ENCODE measurements at places on chromosomes 7 and 10. TPM values are rescaled to one million over a fixed set of nuclear protein-coding genes. Genes with fewer than 3 reads are reported as not detected.

- no peak for DNase-seq
These were observed 43.3 kb downstream of the MEOX2 start for GRCh38 chr7:15643000-15643705.

DNA sequence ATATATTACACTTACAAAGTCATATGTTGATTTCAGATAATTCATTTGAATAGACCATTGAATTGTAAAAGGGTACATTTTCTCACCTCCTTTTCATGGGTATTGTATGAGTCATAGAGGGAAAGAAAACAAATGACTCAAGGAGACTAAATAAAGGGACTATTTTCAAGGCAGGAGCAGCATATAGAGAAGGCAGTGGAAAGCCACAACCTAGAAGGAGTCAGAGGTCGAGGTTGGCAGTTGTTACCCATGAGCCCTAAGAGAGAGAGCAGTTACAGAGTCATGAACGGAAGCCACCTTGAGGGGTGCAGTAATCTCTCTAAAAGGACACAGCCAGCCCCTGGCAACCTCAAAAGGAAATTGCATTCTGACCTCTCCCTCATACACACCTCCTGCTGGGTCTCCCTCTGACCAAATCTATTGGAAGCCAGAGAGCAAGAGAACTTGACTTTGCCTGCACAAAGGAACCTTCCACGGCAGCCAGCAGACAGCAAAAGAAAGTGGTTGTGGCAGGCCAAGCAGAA, 137.9 kb downstream of the GRM8 start:
- DNase-seq: no peak

DNA sequence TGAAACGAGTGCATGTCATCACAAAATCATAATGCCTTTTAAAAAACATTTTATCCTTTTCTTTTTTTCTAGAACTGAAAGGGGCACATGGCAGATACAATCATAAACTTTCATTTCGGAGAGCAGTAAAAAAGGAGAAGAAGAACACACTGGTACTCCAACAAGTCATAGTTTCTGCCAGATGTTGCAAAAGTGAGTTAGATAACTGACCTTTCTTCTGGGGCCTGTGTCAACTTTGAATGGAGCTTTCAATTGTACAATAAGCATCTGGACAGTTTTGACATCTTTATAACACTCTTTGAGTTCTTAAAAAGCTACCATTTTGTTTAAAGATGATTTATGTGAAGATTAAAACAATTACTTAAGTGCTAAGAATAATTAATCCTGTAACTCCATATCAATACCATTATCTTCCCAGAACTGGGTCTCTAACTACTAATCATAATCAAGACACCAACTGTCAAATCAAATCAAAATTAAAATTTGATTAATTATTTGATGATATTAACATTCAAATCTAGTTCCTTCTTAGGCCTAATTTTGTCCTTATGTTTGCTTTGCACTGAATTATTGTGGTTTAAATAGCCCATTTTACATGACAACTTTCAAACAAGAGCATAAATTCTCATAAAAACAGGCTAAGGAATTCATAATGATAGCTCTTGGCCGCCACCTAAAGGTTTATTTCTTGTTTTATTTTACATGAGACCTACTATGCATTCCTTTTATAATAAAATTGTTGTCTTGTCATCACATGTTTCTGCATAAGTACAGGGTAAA, 19.5 kb upstream of the ITGB8 start:
- no peak for DNase-seq

GRCh38 chr10:47257396-47258120, 42.4 kb upstream of the GDF10 start:
- DNase-seq: no peak

GRCh38 chr7:142188154-142188553, 69.7 kb downstream of the PRSS58 start:
- no peak for DNase-seq

MYPN gene
- polyA plus RNA-seq: 0.04 TPM

DNA sequence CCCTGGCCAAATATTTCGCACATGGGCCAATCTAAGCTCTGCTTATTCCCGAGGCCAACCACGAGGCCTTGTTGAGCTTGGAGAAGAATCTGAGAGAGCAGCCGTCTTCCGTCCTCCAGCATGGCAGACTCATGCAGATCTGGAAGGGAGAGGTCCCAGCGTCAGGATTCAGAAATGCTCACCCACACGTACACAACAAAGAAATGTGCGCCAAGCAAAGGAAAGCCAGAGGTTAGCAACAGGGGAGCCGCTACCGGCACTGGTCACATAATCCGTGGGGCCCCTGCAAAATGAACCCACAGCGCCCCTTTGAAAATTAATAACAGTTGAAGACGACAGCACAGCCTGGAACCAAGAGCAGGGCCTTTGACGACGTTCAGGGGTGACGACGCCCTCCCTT, 25.4 kb upstream of the PRKAG2 start:
- DNase-seq: no peak

- DNase-seq: no peak
These were observed 65.8 kb downstream of the PIP4K2A start for GRCh38 chr10:22648547-22648961.

COL26A1 gene
- 23.1 TPM for polyA plus RNA-seq

DNA sequence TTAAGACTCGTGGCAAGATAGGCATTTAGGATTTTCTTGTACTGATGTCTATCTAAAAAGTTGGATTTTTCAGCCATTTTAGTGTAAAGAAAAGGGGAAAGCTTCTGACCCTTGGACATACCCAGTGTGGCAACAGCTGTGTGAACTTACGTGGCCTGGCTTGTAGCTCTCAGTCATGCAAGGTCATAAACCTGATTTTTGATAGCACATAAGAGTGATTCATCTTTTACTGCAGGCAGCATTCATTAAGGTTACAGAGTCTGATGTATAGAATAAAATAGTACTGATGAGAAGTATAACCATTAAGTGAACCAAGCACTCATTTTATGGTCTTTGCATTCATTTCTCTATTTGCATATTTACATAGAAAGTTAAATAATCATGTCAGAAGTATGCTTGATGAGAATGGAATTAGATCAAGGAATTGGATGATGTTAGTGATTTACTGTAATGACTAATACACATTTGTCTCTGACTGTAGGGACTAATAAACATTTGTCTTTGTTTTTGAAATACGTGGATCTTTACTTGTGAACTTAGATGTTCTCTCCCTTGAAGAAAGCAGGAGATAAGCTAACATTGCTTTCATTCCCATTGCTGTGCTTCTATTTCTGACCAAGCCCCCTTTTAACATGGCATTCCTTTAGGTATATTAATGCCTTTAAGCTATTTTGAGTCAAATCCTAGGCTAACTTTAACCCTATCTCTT, 88.2 kb downstream of the GSDME start:
- DNase-seq: no peak

- DNase-seq: no peak
These were observed 29.1 kb downstream of the ALOX5 start for GRCh38 chr10:45403151-45403550.

- no peak for DNase-seq
These were observed 75.9 kb upstream of the HGF start for GRCh38 chr7:81845744-81846241.

C10orf95 gene
- 0.75 TPM for polyA plus RNA-seq

- no peak for DNase-seq
These were observed 681.3 kb downstream of the TNS3 start for GRCh38 chr7:46900312-46901263.

NAMPT gene
- 39.6 TPM for polyA plus RNA-seq

GRCh38 chr10:62853710-62854109, 37.5 kb upstream of the EGR2 start:
- DNase-seq: no peak

- DNase-seq: no peak
These were observed 186.4 kb downstream of the POLR1F start for GRCh38 chr7:19522486-19522885.

DNA sequence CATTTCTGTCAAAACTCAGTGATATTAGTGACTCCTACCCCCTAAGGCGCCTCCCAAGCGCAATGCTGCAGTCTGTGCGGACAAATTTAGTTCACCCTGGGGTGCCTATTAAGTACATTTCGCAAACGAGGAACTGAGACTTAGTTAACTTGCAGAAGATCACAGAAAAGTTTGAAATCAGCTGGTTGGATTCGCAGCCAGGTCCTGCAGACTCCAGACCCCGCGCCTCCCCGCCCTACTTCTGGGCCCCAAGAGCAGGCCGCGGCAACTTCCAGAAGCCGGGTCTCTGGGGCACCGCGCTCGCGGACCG, 588 bp downstream of the CYREN start:
- DNase-seq: no peak

SDK1 gene
- polyA plus RNA-seq: 10.2 TPM

- DNase-seq: no peak
These were observed 105.4 kb upstream of the BTBD16 start for GRCh38 chr10:122165484-122166276.

DNA sequence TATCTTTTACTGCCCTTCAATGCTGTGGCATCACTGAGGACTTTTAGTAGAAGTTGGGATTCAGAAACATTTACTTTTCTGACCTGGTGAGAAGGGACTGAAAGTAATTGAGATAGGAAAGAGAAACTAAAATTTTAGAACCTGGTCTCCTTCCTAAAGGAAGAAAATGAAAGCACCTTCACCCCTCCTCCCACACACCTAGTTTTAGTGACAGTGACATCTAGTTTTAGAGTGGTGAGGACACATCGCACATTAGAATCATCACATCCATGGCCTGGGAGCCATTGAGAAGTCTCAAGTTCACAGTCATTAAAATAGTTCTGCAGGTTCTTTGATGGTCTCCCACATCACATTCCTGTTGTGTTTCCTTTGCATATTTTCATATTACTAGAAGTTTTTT, 16.1 kb downstream of the TAS2R41 start:
- no peak for DNase-seq

GRCh38 chr10:62907470-62908212, 91.5 kb upstream of the EGR2 start:
- no peak for DNase-seq

GRCh38 chr7:110780712-110781111, 310.2 kb upstream of the LRRN3 start:
- DNase-seq: no peak

GRCh38 chr10:11212288-11213085, 194.8 kb downstream of the CELF2 start:
- no peak for DNase-seq

GRCh38 chr10:48575901-48576300, 29.0 kb downstream of the ARHGAP22 start:
- DNase-seq: no peak

- DNase-seq: no peak
These were observed 49.8 kb downstream of the EBF3 start for GRCh38 chr10:129914153-129914855.

DNA sequence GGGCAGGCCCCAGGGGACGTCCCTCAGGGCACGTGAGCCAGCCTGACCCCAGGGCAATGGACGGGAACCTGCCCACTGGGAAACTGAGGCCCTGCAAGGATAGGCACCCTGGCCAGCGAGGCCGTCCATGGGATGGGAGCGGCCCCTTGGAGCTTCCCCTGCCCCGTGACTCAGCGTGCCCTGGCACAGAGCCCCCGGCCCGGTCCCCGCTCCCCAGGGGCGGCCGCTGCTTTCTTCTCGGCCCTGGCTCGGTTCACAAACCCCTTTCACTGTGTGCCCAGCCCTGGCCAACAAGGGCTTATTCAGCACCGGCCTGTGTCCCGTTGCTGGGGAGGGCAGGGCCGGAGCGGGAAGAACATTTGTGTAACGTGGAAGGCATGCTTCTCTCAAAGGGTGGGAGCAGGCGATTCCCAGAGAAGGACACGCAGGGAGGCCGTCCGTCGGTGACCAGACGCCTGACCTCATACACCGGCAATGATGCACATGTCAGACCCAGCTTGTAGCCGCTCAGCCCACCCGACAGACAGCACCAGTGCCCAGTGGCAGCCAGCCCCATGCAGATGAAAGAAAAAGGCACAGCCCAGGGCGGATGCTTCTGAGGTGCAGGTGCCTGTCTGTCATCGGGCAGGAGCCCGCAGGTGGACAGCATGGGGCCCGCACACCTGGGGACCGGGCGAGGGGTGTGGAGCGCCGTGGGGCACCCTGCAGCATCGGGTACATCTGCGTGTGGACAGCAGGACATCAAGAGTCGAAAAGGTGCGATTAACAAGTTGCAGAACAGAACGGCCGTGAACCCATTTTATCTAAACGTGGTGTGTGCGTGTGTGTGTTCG, 94.5 kb downstream of the PDGFA start:
- no peak for DNase-seq

- no peak for DNase-seq
These were observed 107.2 kb upstream of the TCF7L2 start for GRCh38 chr10:112842832-112843360.

DNA sequence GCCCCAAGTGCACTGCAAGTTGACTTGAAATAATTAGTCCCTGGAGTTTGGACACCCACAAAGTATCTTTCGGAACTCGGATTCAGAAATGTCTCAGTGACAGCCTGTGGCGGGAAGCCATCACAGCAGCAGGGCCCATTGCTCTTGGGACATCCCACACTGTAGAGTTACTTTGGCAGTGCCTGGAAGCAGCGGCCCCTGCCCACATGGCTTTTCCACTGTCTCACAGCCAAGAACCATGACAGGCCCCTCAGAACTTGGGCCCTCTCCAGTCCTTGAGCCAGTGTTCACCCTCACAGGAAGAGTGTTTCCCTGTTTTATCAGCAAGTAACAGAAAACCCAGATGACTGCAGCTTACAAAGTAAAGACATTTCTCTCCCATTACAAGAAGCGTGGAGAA, 477.0 kb upstream of the GALNT17 start:
- DNase-seq: no peak

- DNase-seq: peak; percentile 74
These were observed 860 bp downstream of the SEC31B start for GRCh38 chr10:100518761-100519241.

- DNase-seq: no peak
These were observed 45.9 kb downstream of the COL1A2 start for GRCh38 chr7:94440451-94441039.

DNA sequence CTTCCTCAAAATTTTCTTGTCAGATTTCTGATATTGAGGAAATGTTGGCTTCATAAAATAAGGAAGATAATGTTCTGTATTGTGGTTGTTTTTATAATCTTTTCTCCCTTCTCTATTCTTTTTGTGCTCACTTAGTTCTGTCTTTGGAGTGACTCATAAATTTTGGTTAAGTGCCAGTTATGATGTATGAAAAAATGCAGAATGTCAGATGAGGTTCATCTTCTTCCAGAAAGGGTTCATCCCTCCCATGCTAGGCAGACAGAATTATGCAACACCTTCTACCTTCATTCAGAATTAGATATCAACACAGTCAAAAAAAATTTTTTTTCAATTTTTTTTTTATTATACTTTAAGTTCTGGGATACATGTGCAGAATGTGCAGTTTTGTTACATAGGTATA, 36.6 kb upstream of the CYP2C19 start:
- DNase-seq: no peak

- DNase-seq: no peak
These were observed 144.1 kb downstream of the C10orf105 start for GRCh38 chr10:71575451-71575850.

DNA sequence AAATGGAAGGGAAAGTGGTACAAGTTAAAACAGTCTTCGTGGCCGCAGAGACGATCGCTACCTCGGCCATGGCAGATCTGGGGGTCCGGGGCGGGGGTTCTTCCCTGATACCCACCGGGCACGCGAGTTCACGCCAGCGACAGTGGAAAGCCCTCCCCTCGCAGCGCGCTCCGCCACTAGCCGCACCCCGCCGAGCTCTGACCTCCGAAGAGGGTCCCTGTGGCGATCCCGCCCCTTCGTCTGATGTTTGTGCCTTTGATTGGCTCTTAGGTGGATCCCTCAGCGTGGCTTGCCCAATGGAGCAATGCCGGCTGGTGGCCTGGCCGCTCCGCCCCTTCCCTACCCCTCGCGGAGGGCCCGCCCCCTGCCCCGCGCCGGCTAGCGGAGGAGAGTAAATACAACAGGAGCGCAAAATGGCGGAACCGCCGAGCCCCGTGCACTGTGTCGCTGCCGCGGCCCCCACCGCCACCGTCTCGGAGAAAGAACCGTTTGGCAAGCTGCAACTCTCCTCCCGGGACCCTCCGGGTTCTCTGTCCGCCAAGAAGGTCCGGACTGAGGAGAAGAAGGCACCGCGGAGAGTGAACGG, at the start of gene RSBN1L:
TSS of gene RSBN1L (plus strand) at position 403 of the 586 bp plus-strand sequence. CDS start at position 414, 11 bp downstream.
- peak; percentile 91 for DNase-seq

Measured in left renal cortex interstitium (tissue), 4 donors.